ENCODE measurements at places on chromosomes 11 and 22. TPM values are rescaled to one million over a fixed set of nuclear protein-coding genes. Genes with fewer than 3 reads are reported as not detected.

Gene PRRG4
- total RNA-seq = 0.44 TPM

Gene CARNS1
- total RNA-seq = 0.07 TPM

Gene IL17REL
- 0.04 TPM for total RNA-seq

Gene OR10G4
- total RNA-seq = not detected

DNA sequence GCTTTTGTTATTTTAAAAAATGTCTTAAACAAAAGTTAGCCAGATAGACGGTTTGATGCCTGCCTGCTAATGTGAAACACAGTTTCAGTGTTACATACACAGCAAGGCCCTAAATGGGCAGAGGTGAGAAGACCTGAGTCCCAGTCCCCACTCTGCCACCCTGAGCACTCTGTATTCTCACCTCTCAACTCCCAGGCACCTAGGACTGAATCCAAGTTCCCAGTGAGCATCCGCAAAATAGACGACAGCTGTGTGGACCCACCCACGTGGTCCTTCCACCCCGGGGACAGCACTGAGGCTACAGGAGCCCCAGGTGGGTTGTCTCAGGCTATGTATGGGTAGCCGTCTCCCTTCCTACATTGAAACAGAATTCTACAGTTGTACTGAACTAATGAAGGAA, 111.5 kb downstream of the RPL27A start:
- no peak for DNase-seq

- DNase-seq = peak; percentile 95
These were observed 24.6 kb downstream of the MRGPRD start for GRCh38 chr11:68956142-68956541.

DNA sequence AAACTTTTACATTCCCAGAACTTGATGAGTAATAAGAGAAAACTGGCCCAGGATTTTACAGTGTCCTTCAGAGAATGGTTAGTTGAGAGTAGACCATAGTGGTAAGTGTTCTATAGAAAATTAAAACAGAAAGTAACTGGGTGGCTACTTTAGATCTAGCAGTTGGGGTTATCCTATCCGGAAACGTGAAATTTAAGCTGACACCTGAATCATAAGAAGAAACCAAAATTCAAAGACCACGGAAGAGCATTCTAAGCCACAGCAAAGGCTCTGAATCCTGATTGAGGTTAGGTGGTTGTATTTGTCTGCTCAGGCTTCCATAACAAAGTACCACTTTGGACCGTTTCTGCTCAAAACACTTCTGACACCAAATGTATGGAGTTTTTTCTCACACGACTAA, 34.0 kb downstream of the TTC17 start:
- no peak for DNase-seq

Measured in H7 (cell line).